ENCODE measurements at places on chromosomes 5 and 9. TPM values are rescaled to one million over a fixed set of nuclear protein-coding genes. Genes with fewer than 3 reads are reported as not detected.

The STPG3 gene
- not detected for total RNA-seq

The MACROH2A1 gene
- 287 TPM for total RNA-seq

The UBAP2 gene
- 53.6 TPM for total RNA-seq

The EDIL3 gene
- total RNA-seq, result not detected

The SPATA31E1 gene
- total RNA-seq, result not detected

The KCNV2 gene
- total RNA-seq, result not detected

The PLAC8L1 gene
- 0.48 TPM for total RNA-seq

The CCDC171 gene
- total RNA-seq, result 1.2 TPM

The IL13 gene
- total RNA-seq, result 2.5 TPM

The SLC34A3 gene
- not detected for total RNA-seq

The HSPB3 gene
- not detected for total RNA-seq

The SLC36A2 gene
- total RNA-seq, result not detected

The FGF1 gene
- total RNA-seq, result not detected

The HNRNPA0 gene
- 31.8 TPM for total RNA-seq

The SPINK7 gene
- not detected for total RNA-seq

The ORM2 gene
- not detected for total RNA-seq

The HEMGN gene
- total RNA-seq, result 2.9 TPM

The LMBRD2 gene
- 16.9 TPM for total RNA-seq

Measured in activated CD4-positive, alpha-beta T cell treated with anti-CD3 and anti-CD28 coated beads, Interleukin-2, amount 10 ng/mL, durations not matched to agents 7 days and 5 days (primary cell).